ENCODE measurements at places on chromosomes 3 and 15.

GRCh38 chr3:104907507-104907906 is 459.2 kb upstream of the ALCAM start:
- no peak for DNase-seq

DNA sequence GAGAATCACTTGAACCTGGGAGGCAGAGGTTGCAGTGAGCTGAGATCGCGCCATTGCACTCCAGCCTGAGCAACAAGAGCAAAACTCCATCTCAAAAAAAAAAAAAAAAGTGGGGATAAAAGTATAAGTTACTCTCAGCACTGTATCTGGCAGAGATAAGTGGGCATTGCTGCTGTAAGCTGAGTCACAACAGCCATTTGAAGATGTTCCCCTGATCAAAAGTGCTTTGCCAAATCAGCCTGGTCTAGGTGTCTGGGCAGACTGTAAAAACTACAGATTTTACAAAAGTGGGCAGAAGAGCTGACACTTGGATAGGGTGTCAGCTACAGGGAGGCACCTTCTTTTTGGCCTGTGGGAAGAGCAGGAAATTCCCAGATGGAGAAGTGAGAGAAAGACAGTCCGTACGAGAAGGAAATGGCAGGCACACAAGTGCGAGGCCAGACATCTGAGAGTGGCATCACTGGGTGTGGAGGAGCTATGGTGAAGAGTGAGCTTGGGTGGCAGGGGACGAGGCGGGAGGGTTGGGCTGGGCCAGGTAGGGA is 78.5 kb downstream of the TRAK1 start:
- no peak for DNase-seq

GRCh38 chr3:152430223-152431002 is 161.7 kb downstream of the MBNL1 start:
- DNase-seq: no peak

GRCh38 chr3:183447206-183448001 is 19.0 kb upstream of the MCF2L2 start:
- DNase-seq: peak; percentile 24

GRCh38 chr3:31724651-31725050 is 191.9 kb downstream of the STT3B start:
- DNase-seq: no peak
